ENCODE measurements at places on chromosomes 6 and 20. TPM values are rescaled to one million over a fixed set of nuclear protein-coding genes. Genes with fewer than 3 reads are reported as not detected.

Gene HLA-F
- 277 TPM for total RNA-seq

Gene SLC26A8
- total RNA-seq, result 0.33 TPM

Gene SH3BGRL2
- total RNA-seq, result not detected

Gene OSTM1
- 55.6 TPM for total RNA-seq

Gene SYNGAP1
- 77.0 TPM for total RNA-seq

Gene FKBP1C
- 1.9 TPM for total RNA-seq

Gene MPIG6B
- 0.21 TPM for total RNA-seq

Gene EEF1A2
- total RNA-seq, result 6.1 TPM

Gene CGA
- total RNA-seq, result not detected

Gene SLC22A16
- not detected for total RNA-seq

Gene FABP7
- total RNA-seq, result not detected

Gene ATP9A
- total RNA-seq, result 1.4 TPM

Gene BACH2
- total RNA-seq, result 3.1 TPM

Gene TMEM200A
- 4.8 TPM for total RNA-seq

Gene PNPLA1
- 0.86 TPM for total RNA-seq

Gene PGC
- not detected for total RNA-seq

Gene PARD6B
- total RNA-seq, result 3.8 TPM

Gene KIAA0408
- 2.4 TPM for total RNA-seq

Gene SLC22A3
- total RNA-seq, result not detected

Gene TRAPPC3L
- total RNA-seq, result not detected

Gene TMEM239
- not detected for total RNA-seq

Gene HLA-DQA2
- 10.9 TPM for total RNA-seq

Gene STMND1
- not detected for total RNA-seq

Gene SALL4
- total RNA-seq, result 2.0 TPM

Gene EXOC2
- 46.1 TPM for total RNA-seq

Gene TMEM242
- total RNA-seq, result 9.6 TPM

Gene CPXM1
- total RNA-seq, result 47.8 TPM

Gene TAGAP
- 46.8 TPM for total RNA-seq

Gene CAGE1
- 0.42 TPM for total RNA-seq

Gene CCR6
- 0.17 TPM for total RNA-seq

Gene GPR6
- not detected for total RNA-seq

Gene MEP1A
- total RNA-seq, result not detected

Data from natural killer cell treated with Interleukin-12 subunit alpha and Interleukin-12 subunit beta and Interleukin-15 and Interleukin-18, amount 100 ng/mL, for 72 hours (primary cell).